Pulmonary artery endothelial cell (primary cell): ENCODE measurements at places on chromosomes 13 and 19.

- DNase-seq, result no peak
Measured at GRCh38 chr19:45781214-45782161, 802 bp downstream of the DMPK start.

- no peak for DNase-seq
Measured at GRCh38 chr19:57664269-57665127, 4.2 kb upstream of the ZSCAN4 start.

DNA sequence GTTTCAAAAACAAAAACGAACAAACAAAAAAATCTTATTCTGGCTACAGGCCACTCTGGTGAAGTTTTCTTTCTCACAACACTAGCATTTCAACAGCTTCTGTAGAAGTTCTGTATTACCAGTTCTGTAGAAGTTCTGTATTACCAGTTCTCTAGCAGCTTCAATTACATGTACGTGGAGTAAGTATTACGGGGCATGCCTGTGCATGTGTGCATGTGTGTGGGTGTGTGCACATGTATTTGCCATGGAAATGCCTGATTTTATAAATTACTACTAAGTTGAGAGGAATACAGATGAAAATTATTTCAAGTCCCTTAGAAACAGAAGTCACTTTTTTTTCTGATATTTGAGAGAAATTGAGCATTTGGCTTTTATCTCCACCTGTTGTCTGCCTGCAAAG lies 414.2 kb downstream of the FOXO1 start:
- DNase-seq, result no peak

- DNase-seq, result no peak
Measured at GRCh38 chr13:99159331-99160061, 41.2 kb upstream of the UBAC2 start.

GRCh38 chr13:110716247-110716515 lies 2.7 kb downstream of the ING1 start:
- no peak for DNase-seq

DNA sequence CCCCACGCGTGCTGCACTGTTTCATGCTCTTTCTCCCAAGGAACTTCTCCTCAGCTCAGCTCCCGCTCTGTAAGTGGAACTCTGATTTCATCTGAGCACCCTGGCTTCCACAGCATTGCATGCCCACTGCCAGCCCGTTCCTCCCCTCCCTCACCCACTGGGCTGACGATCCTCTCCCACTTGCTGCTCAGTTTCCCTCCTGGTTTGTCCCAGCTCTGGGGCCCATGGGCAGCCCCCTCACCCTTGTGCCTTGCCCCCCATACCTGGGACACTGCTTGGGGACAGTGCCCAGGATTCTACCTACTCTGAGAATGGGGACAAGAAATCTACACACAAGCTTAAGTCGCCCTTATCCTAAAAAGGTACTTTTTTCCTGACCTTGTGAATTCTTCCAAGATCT lies 115.9 kb upstream of the C1QTNF9B start:
- DNase-seq, result no peak

GRCh38 chr13:21478881-21479808 lies 20.0 kb upstream of the ZDHHC20 start:
- peak; percentile 43 for DNase-seq

DNA sequence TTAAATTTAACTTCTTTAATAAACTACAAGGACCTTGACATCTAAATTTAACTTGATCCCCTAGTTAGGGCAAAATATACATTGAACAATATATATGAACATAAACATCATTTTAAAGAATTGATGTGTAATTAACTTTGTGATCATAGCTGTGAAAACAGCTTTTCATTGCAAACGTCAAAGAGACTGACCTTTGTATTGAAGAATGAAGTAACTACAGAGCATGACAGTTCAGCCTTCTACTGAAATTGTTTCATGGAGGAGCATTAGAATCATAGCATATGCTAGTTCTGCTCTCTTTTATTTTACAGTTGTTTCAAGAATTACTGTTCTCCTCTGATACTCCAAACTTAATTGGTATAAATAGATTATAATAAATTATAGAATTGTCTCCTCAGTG lies 123.4 kb upstream of the PRR20A start:
- DNase-seq, result no peak

- no peak for DNase-seq
Measured at GRCh38 chr19:27793128-27793643, 1419.8 kb downstream of the UQCRFS1 start.

- DNase-seq, result no peak
Measured at GRCh38 chr19:49801966-49802661, 11.0 kb downstream of the FUZ start.

GRCh38 chr19:47187797-47188196 lies 43.2 kb downstream of the BBC3 start:
- DNase-seq, result no peak

- no peak for DNase-seq
Measured at GRCh38 chr13:39253774-39254173, 215.5 kb downstream of the NHLRC3 start.
